ENCODE measurements at places on chromosomes 2 and 18. TPM values are rescaled to one million over a fixed set of nuclear protein-coding genes. Genes with fewer than 3 reads are reported as not detected.

- no peak for DNase-seq
Observed at GRCh38 chr18:13374468-13375301, 156.1 kb downstream of the LDLRAD4 start.

TCF7L1 gene
- total RNA-seq, result 1.6 TPM

DNA sequence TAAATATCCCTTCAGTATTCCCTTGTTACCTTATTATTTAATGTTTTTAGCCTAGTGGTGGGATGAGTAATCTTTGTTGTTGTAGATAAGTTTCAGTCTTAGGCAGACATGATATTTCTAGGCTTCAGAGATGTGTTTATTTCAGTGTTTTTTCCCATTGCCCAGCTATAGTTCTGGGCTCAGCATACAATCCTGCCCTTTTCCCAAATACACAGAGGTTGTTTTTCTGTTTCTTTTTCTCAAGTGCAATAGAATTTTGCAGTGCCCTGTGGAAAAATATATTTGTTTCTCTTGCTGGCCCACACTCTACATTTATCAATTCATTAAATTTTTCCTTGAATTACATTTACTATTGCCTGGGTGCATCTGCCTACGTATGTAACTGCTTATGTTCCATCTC, 321.8 kb downstream of the KCNJ3 start:
- DNase-seq, result no peak

LHCGR gene
- total RNA-seq, result not detected

GRCh38 chr2:74646201-74646600, 1.9 kb downstream of the M1AP start:
- DNase-seq, result no peak

DNA sequence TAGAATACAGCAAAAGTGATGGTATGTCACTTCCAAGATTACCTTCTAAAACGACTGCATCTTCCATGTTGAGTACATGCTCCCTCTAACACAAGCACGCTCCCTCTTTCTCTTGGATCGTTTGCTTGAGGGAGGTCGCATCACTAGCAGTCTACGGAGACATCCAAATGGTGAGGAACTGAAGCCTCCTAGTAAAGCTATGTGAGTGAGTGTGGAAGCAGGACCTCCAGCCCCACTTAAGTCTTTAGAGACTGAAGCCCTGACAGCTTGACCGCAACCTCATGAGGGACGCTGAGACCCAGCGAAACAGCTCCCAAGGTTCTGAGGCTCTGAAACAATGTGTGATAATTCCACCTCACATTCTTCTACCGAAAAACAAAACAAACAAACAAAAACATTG, 486.7 kb upstream of the GCFC2 start:
- no peak for DNase-seq

Measured in liver (tissue), 10 donors.